Endothelial cell (in vitro differentiated cells): ENCODE measurements at places on chromosomes 5 and 9.

DNA sequence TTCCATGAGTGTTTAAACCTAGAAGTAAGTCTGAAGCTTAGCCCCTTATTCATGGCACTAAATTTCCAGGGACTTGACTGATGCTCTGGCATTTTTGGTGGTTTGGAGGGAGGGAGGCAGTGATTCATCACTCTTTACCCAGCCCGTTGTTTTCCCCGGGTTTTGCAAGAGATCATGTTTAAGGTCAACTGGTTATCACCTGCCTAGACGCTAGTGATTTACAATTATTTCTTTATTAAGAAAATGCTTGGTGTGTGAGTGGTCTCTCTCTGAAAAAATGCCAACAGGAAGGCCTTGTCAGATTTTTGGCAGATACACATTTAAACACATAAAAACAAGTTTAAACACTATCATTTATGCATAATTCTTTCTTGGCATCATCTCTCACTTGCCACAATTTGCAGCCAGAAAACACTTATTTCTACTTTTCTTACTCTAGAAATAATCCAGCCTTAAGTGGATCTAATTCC, 737.9 kb upstream of the ZNF608 start:
- DNase-seq = no peak

GRCh38 chr5:106784846-106785245, 885.9 kb downstream of the EFNA5 start:
- DNase-seq = no peak

GRCh38 chr5:174500636-174501035, 223.7 kb upstream of the MSX2 start:
- no peak for DNase-seq

DNA sequence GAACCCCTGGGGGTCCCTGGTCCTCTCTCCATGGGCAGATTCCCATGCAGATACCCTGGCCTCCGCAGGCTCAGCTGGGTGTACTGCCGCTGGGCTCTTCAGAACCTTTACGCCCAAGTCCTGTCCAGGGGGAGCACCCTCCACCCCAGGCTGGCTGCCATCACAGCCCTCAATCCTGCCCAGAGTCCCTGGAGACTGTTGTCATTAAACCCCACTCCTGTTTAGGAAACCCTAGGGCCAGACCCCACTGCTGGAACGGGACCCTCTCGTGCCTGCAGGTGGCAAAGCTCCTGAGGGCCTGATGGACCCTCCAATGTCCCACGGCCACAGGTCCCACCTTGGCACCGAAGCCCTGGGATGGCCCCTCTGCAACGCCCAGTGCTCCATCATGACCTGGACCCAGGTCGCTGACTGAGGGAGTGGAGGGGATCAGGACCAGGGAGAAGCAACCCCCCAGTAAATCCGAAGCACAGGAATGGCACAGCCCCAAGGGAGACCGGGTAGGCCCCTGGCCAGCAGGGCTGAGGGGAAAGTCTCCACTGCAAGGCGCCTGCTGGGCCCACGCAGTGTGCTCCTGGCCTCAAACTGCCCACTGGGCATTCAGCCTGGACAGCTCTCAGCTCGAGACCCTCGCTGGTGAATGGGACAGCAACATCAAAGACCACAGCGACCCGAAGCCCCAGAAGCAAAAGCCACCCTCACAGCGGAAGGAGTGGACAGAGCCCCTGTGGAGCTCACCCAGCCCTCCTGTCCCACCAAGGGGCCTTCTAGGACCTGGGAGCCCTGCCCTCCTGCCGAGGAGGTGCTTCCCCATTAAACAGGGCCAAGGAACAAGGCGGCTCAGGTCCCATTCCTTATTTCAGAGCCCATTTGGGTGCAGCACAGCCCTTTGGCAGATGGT, 8.3 kb downstream of the ZDHHC11B start:
- DNase-seq = no peak

- no peak for DNase-seq
These were observed 512.9 kb downstream of the EFNA5 start for GRCh38 chr5:107157809-107158208.

- no peak for DNase-seq
These were observed 56.7 kb downstream of the SLC1A1 start for GRCh38 chr9:4547016-4547415.

GRCh38 chr5:73823508-73823925, 197.5 kb downstream of the ARHGEF28 start:
- DNase-seq = no peak

GRCh38 chr5:72237415-72237814, 82.6 kb downstream of the MRPS27 start:
- no peak for DNase-seq

DNA sequence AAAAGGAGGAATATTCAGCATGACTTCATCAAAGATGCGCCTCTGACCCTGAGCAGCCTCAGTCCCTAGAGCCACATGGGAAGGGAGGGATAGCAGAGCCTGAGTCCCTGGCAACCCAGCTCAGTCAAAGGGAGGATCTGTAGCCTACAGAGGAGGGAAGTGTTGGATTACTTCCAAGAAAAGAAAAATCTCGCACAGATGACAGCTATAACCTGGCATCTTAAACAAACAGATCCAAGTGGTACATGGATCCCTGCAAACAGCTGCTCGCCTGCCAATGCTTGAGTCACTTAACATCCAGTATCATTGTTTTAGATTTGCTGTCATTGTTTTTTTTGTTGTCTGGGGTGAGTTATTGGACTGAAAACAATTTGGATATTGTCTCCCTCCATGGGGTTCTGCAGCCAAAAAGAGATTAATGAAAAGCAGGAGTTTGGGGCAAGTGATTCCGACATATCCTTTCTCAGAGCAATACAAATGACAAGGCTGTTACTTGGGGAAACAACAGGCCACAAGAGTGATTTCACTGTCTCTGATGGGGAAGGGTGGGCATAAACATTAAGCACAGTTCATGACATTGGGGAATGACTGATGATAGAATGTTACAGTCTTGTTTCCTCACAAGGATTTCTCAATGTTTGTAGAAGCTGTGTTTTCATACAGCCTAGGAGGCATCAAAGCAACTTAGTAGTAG, 153.5 kb upstream of the KIF2A start:
- no peak for DNase-seq

DNA sequence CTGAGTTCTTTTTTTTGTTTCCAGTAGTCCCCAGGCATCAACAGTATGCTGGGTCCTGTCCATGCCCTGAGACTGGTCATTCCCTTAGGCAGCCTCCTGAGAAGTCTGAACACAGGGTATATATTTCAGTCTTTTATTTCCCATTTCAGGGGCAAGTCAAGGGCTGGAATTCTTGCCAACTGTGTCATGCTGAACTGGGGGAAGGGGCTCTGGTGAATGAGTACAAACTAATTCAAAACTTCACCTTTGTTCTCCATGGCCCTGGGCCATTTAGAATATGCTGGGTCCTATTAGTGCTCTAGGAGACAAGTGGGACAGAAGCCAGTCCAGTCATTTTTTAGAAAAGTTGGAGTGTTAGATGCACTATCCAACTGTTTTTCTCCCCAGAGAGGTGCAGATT, 170.3 kb downstream of the TMC1 start:
- no peak for DNase-seq

- DNase-seq = no peak
These were observed 48.9 kb downstream of the NUDT12 start for GRCh38 chr5:103513701-103514100.

DNA sequence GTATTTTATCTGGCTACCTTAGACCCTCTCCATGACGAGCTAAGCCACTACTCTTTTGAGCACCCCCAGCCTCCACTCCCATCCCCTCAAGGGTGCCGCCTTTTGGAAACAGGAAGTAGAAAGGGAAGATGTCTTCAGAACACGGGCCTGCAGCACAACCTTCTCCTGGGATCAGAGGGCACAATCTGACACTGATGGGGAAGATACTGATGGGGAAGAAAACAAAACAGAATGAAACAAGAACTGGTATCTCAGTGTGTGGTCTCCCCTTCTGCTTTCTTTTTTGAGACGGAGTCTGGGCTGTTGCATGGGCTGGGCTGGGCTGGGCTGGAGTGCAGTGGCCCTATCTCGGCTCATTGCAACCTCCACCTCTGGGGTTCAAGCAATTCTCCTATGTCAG, 539.7 kb upstream of the DAP start:
- DNase-seq = no peak

GRCh38 chr9:33731142-33731541, 64.2 kb upstream of the PRSS3 start:
- DNase-seq = no peak

DNA sequence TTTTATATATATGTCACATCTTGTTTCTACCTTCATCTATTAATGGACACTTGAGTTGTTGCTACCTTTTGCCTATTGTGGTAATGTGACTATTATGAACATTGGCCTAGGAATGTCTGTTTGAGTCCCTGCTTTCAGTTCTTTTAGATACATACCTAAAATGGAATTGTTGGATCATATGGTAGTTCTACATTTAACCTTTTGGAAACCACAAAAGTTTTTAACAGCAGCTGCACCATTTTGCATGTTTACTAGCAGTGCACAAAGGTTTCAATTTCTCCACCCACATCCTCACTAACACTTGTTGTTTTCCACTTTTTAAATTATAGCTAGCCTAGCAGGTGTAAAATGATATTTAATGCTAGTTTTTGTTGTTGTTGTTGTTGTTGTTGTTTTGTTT, 88.4 kb downstream of the GALNT10 start:
- no peak for DNase-seq

DNA sequence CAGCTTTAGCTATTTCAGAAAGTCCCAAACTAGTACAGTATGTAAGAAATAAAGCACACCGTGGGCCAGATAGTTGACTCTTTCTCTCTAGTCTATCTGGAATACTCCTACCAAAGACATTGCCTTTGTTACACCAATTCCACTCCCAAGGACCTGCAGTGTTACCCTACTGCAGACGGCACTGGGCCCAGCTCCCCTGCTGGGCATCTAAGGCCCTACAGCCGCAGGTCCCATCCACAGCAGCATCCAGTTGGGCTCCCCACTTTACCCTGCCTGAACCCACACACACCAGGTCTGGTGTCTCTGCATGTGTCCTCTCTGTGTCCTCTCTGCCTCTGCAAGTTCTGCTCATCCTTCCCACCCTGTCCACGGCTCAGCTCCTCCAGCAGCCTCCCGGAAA, 22.5 kb downstream of the TNIP1 start:
- no peak for DNase-seq

DNA sequence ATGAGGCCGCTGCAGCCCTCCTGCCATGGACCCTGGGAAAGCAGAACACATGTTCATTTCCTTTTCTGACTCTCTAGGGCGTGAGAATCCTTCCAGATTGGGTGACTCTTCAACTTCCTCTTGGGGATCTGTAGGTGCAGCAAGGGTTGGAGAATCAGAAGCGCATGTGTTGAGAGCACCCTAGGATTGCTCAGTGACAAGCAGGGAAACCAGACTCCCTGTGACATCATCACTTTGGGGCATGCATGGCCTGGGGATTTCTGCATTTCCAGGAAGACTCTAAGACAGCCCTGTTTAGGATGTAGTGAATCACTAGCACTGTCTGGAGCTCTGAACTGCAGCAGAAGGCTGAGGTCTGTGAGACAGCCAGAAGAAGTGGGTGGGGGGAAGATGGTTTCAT, 15.1 kb upstream of the LCP2 start:
- DNase-seq = no peak

- DNase-seq = peak; percentile 47
These were observed 138.1 kb downstream of the ATPSCKMT start for GRCh38 chr5:10111571-10111970.

DNA sequence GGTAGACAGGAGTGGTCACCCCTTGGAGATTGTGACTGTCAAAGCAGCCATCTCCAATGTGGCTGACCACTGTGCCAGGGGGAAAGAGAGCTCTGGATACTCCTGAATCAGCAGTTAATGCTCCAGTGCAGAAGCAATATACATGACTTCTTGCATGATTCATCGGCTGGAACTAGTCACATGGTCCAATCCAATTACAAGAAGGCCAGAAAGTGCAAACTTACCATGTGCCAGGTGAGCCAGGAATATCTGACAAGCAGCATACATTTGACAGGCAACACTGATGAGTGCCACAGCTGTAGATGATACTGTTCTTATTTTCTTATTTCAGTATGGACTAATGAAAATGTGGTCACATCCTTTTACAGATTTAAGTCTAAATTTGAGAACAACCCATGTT, 440.0 kb upstream of the MPDZ start:
- no peak for DNase-seq

GRCh38 chr9:87580941-87581438, 83.3 kb downstream of the DAPK1 start:
- no peak for DNase-seq

GRCh38 chr9:71465392-71465791, 302.9 kb downstream of the CEMIP2 start:
- DNase-seq = no peak

- DNase-seq = no peak
These were observed 5.0 kb upstream of the PTGER4 start for GRCh38 chr5:40674661-40675235.

DNA sequence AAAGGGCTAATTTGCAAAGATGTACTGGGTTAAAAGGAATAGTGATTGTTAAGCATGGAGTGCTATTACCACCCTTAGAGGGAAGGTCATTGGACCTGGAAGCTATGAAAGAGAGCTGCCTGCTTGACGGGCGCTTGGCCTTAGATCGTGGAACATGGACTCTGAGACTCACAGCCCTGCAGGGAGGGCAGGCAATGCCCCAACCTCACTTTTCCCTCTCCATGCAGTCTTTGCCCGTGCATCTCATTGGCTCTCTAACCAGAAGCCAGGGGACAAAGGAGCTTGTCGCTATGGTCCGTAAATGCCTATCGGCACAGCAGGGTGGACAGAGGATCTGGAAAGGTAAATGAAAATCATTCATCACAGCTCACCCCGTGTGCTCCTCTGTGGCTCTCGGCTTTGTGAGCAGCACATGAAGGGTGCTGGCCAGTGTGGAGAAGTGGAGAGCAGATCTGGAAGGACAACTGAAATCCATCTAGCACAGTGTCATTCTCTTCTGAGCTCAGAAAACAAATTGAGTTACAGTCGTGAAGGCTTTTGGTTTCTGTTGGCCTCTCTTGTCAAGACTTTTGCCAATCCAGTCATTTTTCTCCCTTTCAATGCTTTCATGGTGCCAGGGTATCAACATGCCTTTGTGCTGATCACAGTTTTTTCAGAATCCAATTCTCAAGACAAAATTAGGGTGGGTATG, 186.2 kb downstream of the SNX18 start:
- DNase-seq = no peak

- no peak for DNase-seq
These were observed 9.0 kb downstream of the RACK1 start for GRCh38 chr5:181234455-181235306.

DNA sequence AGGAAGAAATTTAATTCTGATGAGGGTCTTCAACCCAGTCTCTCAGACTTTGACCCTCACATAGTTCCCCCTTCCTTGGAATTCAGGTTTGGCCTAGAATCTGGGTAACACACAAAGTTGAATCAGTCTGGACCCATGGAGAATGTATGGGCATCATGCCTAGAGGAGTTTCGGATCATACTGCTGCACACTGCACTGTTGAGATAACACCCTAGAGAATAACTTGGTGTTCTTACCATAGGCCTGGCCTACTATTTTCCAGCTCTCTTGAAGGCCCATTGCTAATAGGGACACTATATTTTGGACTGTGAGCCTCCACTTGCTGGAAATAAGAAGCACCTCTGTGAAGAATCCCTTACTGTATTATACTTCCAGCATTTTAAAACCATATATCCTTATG, 413.5 kb downstream of the PLK2 start:
- DNase-seq = no peak
